Cortex of kidney (tissue), 1 donor: ENCODE measurements at places on chromosomes 13 and 19.

GRCh38 chr19:18603255-18603957 lies 3.2 kb downstream of the CRLF1 start:
- no peak for DNase-seq

GRCh38 chr13:36069881-36070366 lies 61.3 kb downstream of the DCLK1 start:
- no peak for DNase-seq

DNA sequence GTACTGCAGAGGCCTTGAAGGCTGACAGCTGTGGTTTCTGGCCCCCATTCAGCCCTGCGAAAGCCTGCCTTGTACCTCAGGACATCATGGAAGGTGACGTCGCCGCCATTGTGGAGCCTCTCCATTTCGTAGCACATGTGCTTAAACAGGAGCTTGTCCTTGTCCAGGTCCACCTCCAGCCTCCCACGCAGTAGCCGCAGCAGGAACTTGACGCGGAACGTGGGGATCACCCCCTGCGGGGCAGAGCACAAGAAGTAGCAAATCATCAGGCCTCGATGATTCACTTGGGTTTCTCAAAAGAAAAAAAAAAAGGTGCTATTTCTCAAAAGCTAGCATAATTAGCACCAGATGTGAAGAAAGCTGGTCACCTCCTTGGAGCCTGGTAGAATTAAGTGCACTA lies 351.0 kb downstream of the NALCN start:
- no peak for DNase-seq

DNA sequence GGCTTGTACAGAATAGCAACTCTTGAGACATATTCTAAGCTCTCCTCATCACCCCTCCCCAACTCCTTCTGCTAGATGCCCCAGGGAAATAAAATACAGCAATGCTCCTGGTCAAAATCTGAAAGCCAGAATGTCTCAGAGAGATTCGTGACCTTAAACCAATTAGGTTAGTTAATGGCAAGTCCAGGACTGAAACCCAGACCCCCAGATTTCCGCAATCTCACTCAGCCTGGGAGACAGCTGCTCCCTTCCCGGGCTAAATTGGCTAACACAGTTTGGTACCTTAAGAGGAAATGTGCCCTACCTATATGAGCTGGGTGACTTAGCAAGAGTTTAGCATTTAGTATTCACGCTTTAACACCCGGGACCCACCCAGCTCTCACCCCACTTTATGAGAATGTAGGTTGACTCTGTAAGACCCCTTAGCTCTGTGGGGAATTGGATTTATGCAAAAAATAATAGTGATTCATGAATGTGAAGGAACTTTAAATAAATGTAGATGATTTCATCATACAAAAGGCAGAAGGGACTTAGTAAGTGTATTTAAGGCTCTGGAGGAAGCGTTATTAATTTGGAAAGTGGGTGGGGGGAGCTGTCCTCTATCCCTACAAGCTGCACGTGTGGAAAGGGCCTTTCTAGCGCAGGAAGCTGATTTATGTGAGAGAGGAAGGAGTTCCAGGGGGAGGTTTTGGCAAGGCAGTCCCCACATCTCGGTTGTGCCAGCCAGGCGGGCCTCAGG lies 1.1 kb downstream of the DLEU7 start:
- no peak for DNase-seq

DNA sequence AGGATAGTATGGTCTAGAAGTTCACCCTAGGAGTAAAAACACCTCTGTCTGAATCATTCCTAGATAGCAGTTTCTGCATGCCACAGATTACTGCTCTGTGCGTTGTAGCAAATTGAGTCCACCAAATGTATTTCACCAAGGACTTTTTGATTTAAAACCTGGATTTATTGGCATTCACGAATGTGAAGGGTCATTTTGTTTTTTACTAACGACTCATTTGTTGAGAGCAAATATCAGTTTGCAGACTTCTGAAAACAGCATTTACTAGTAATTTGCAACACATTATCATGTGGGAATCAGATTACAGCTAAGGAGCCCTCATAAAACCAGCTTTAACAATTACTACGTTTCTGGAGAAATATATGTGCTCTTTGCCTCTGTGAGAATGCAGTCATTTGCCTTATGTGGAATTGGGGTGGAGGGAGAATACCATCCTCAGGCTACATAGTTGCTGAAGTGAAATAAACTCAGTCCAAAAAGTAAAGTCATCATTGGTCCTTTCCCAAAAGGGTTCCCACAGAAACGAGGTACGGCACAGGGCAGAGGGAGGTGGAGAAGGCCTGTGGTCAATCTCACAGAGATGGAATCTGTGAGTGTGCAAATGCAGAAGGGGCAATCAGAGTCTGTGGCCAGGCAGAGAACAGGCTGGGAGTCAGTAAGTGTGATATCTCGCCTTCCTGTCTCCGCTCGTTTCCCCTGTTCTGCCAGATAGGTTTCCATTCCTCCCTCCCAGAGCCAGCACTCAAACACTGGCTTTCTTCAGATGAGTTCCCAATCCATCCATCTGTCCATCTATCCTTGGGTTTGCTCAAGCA lies 63.1 kb downstream of the DLEU7 start:
- DNase-seq, result no peak

- no peak for DNase-seq
These were observed 58.0 kb downstream of the MAP4K1 start for GRCh38 chr19:38559428-38560401.

DNA sequence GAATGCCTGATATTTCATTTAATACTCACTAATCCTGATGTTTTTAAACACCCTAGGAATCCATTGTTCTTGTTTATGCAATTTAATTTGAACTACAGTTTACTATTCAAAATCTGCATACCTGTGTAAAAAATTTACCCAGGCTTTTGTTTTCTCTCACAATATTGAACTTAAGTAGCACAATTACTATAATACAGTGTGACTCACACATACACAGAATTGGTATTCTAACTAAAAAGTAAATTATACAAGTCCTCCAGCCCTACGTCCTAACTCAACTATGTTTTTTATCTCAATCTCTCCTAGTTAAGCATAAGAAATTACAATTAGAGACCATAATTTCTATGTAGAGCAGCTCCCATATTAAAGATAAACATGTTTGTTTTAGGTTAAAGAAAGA lies 41.8 kb downstream of the MYCBP2 start:
- DNase-seq, result no peak

DNA sequence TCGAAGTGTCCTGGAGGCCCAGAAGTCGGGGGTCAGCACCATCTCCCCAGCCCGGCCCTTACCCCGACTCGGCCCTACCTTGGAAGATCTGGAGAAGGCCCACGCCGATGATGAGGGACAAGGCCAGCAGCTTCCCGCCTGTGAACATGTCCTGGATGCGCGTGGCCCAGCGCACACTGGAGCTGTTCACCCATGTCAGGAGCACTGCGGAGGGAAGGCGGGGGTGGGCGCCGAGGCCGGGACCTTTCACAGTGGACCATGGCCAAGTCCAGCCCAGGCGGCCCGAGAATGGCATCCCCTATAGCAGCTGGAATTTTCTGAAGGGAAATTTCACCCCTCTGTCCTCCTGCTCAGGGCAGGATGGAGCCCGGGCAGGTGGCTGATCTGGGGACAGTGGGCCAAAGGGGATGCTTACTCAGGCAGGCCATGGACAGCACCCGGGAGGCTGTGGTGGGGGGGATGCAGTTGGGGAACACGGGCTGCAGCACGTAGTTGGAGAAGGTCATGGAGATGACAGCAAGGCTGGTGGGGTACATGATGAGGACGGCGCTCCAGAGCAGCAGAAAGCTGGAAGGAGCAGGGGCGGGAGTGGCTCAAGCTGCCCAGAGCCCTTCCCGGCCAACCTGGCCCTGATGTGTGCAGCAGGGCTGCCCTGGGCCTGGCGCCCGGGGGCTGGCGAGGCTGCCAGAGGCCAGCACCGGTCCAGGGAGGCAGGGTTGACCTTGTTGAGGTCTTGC lies 13.0 kb downstream of the SLC7A10 start:
- no peak for DNase-seq

GRCh38 chr19:4042731-4043082 lies 24.0 kb downstream of the ZBTB7A start:
- no peak for DNase-seq

DNA sequence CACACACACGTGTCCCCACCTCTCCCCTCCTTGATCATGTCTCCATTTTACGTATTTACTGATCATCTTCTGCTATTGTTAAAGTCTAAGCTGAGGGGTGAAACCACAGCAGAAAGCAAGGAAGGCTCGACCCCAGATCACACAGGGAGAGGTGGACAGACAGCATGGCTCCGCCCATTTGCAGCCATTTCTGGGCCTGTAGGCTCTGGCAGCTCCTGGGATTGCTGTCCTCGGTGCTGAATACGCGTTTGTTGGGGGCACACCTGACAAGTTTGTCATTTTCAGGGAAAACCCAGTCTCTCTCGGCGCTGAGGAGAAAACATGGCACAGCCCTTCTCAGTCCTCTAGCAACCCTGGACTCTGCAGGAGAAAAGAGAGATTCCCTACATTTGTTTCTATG lies 8.0 kb downstream of the TMEM86B start:
- no peak for DNase-seq

- no peak for DNase-seq
These were observed 3.5 kb downstream of the STARD13 start for GRCh38 chr13:33281951-33282595.

DNA sequence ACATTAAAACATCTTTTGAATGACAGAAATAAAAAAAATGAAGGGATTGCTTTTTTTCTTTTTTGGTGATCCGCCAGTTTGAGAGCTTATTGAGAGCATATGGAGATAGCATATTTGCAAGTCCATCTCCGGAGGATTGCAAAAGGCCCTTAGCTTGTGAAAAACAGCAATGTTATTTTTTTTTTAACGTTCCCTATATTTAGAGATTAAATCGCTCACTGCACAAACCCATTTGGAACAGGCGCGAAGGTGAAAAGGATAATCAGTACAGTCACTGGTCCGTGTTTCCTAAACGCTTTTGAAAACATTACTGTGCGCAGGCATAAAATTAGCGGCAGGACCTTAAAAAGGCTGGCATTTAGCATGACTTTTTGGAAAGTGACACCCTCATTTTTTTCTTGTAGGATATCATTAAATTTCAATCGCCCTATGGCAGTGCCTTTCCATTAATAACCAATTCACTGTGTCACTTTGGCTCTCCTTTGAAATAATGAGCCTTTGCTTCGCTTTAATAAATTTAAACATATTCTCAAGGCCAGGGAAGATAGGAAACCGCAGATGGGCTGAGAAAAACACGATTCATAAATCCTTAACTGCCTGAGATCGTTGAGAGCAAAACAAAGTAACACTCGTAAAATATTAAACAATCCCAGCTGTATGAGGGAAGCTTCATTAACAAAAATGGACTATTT lies 342.2 kb downstream of the DACH1 start:
- DNase-seq, result no peak

DNA sequence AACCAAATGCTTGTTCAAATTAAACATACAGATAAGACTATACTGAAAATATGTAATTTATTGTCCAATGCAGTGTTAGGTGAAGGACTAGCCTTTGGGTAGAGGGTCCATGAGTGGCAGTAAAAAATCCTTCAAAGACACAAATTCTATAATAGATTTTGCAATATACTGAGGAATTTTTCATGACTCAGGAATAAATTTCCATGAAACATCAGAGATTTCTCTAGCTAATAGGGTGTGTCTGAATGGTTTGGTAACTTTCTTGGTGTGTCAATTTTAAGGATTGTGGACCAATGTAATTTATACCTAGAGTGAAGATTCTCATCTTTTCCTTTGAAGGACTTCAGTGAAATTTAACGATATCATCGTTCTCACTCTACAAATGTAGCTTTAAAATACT lies 546.7 kb downstream of the SLITRK5 start:
- no peak for DNase-seq

DNA sequence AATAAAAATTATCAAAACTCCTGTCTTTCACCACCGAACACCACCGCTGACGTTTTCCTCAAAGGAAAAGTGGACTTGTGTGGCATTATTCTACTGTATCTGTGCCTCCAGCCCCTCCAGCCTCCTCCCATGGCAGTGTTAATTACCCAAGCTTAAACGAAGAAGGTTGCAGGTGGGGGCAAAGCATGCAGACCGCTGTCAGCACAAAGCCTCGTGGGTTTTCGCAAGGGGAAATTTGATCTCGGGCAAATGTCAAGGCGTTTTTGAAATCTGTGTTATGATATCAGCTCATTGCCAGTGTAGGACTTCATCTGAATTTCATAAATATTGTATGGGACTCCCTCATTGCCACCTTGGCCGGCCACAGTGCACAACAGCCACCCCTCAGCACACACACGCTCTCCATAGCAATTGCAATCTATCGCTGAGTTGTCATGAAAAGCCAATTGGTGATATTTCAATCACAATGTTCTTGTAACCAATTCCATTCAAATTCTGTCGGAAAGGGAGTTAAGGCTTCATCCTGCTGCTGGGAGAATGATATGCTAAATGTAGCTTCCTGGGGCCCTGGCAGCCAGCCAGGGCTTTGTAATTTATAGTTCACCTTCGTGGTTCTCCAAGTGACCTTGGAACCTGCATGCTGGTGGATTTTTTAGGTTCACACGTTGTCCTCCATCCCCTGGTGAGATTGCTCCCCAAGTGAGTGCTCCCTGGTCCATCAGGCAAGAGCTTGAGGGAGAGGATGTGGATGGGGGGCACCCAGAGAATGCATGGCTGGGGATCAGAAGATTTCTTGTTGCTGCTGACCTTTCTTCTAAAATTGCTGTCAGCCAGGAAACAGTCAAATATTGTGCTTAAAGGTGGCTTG lies 16.6 kb downstream of the CHST8 start:
- no peak for DNase-seq

DNA sequence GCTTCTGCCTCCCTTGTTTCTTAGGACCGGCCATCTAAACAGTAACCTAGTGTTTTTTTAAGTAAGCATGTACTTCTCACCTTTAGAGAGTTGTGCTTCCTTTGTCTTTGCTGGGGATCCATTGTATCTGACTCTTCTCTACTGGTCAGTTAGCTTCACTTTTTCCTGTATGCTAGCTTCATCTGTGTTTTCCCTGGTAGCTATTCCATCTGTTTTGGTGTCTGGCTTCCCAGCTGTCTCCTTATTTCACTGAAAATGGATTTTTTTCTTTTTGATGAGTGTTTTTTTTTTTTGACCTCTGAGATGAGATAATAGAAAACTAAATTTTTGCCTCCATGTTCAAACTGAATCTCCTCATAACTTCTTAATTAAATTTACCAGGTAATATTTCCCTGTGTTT lies 637.0 kb upstream of the SLC10A2 start:
- DNase-seq, result no peak

- no peak for DNase-seq
These were observed 1.9 kb upstream of the ITM2B start for GRCh38 chr13:48231080-48231479.

- no peak for DNase-seq
These were observed 7.2 kb downstream of the RPL36 start for GRCh38 chr19:5697022-5697889.

- DNase-seq, result no peak
These were observed 4.9 kb downstream of the HRC start for GRCh38 chr19:49150106-49150943.
